ENCODE measurements at places on chromosomes 12 and 14.

- DNase-seq = no peak
Observed at GRCh38 chr12:44314007-44314500, 478.2 kb downstream of the TMEM117 start.

- DNase-seq = no peak
Observed at GRCh38 chr12:116153983-116154382, 123.5 kb downstream of the MED13L start.

DNA sequence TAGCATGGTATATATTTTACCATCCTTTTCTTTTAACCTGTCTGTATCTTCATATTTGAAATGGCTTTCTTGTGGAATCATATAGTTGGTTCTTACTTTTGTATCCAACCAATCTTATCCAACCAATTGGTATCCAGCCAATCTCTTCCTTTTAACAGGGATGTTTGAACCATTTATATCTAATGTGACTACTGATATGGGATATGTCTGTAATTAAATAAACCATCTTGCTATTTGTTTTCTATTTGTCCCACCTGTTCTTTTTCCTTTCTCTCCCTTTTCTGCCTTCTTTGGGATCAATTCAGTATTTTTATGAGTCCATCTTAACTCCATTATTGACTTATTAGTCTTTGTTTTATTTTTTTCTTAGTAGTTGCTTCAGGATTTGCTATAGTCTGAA, 30.8 kb upstream of the SNX6 start:
- DNase-seq = no peak

GRCh38 chr14:68622856-68623255, 170.0 kb downstream of the ZFP36L1 start:
- DNase-seq = no peak

GRCh38 chr14:49553106-49553505, 33.1 kb downstream of the RPS29 start:
- no peak for DNase-seq

DNA sequence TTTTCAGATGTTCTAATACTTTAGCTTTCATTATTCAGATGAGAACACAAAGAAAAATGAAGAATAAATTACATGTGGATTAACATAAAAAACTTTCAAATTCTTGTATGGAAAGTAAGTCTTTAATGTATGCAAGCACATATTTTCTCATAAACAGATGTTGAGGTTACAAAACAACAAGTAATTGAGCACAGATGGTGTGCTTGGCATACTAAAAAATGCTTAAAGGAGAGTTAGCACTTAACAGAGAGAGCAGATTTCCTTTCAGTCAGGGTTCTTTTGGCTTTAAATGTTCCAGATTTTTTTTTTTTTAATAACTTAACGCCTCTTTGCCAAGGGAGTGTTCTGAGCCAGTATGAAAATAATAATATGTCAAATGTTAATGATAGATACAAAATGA, 96.0 kb downstream of the RASSF9 start:
- no peak for DNase-seq

GRCh38 chr12:95963096-95963495, 20.0 kb downstream of the AMDHD1 start:
- DNase-seq = peak; percentile 73

DNA sequence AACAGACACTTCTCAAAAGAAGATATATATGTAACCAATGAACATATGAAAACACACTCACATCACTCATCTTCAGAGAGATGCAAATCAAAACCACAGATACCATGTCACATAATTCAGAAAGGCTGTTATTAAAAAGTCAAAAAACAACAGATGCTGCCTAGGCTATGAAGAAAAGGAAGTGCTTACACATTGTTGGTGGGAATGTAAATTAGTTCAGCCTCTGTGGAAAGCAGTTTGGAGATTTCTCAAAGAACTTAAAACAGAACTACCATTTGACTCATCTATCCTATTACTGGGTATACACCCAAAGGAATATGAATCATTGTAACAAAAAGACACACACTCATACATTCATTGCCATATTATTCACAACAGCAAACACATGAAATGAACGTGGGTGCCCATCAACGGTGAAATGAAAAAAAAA, 35.1 kb downstream of the EIF2S3B start:
- DNase-seq = peak; percentile 73

- no peak for DNase-seq
Observed at GRCh38 chr12:89211456-89211855, 140.8 kb downstream of the DUSP6 start.

- no peak for DNase-seq
Observed at GRCh38 chr14:74545386-74545785, 51.8 kb downstream of the ISCA2 start.

DNA sequence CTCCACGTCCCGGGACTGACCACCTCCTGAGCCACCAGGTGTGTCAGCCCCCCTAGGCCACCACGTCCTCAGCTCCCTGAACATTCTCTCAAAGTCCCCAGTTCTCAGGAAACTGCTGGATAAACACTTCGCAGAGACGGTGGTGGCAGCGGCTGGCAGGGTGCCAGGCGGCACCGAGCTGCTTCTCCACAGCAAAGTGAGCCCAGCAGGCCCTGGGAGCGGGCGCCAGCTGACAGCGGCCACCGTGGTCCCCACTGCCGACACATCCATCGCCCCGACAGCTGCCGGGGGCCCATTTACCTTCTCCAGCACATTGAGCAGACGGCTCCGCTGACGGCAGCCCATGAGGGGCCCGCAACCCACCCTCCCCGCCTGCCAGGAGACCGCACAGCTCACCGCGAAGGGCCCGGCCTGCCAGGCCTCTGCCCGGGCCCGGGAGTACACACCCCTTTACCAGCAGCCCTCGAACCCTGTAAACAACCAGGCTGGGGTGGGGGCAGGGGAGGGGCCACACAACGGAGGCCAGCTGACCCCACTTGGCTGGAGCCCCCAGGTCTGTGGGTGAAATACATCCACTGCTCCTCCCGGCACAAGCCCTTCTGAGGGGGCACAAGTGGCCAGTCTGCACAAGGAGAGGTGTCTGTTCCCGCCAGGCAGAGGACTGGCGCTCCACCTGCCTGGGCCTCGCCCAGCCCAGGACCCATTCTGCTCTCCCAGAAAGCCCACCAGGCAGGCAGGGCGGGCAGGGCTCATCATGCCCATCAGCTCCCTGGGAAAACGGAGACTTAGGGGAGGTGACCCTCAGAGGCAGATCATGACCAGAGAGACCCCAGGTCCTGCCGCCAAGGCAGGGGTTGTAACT, 10.5 kb downstream of the AKT1 start:
- DNase-seq = no peak

DNA sequence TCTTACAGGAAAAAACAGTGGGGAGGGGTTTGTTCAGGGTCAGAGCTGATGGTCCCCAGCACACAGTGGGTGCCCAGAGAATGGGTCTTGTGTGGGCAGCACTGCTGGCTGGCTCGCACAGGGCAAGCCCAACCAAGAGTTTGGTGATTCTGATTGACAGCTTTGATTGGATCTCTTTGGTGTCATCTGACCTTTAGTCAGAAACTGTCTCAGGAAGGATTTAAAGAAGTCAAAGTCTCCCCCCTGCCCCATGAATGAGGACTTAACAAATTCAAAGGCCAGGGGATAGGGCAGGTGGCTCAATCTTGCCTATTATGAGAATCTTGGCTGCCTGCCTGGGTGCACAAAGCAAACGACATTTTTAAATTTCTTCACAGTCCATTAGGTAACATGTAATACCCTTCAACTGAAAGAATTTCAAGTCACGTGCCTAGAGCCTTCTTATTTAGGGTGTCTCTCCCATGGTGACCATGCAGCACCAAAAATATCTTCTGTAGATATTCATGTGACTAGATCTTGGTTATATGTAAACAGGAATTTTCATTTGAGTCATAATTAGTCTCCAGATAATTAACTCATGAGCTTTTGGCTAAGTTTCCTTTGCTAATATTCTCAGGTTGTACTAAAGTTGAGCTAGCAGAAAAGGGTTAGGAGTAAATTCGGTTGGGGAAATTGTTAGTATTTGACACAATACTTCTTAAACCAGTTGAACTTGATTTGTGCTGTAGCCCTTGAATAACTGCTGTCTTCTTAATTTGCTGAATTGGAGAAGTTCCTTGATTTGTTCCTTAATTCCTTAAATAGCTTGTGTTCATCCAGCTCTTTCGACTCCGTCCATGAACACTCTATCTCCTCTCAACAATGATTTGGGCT, 54.5 kb upstream of the HECTD1 start:
- DNase-seq = peak; percentile 70

DNA sequence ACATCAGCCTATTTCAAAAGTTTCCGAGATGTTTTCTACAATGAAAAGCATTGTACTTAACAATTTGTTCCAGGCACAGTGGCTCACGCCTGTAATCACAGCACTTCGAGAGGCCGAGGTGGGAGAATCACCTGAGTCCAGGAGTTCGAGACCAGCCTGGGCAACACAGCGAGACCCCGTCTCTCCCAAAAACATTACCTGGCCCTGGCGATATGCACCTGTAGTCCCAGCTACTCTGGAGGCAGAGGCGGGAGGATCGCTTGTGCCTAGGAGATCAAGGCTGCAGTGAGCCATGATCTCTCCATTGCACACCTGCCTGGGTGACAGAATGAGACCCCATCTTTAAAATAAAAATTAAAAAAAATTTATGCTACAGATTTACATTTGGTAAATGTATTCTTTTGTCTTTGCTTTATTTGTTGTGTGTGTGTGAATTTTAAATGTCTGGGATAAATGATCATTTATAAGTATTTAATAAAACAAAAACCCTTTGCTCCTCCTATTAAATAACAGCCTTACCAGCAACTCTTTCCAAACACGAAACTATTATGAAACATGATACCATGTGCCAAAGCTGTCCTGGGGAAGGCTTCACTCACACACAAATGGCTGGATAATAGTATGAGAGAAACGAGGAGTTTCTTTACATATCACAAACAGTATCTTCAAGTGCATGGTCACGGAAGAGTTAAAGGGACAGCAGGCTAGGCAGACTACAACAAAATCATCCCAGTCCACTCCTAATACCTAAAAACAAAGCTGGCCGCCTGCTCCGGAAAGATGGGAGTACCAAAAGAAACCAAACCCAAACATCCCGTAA, 1.1 kb downstream of the ATXN3 start:
- DNase-seq = no peak

GRCh38 chr12:56521209-56521589, 421 bp upstream of the RBMS2 start:
- no peak for DNase-seq

- no peak for DNase-seq
Observed at GRCh38 chr12:67096533-67097318, 172.4 kb upstream of the CAND1 start.

DNA sequence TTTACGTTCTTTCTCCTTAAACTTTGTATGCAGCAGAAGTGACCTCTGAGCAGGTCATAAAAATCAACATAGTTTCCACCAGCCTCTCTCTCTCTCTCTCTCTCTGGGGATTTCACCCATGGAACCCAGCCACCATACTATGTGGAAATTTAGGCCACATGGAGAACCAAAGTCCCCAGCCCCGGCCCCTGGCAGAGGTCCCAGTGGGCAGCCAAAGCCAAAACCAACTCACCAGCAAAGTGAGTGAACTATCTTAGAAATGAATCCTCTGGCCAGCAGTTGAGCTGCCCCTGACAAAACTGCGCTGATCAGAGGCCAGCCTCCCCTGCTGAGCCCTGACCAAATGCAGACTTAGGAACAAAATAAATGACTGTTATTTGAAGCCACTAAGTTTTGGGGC, 9.2 kb downstream of the DUSP6 start:
- peak; percentile 9 for DNase-seq

DNA sequence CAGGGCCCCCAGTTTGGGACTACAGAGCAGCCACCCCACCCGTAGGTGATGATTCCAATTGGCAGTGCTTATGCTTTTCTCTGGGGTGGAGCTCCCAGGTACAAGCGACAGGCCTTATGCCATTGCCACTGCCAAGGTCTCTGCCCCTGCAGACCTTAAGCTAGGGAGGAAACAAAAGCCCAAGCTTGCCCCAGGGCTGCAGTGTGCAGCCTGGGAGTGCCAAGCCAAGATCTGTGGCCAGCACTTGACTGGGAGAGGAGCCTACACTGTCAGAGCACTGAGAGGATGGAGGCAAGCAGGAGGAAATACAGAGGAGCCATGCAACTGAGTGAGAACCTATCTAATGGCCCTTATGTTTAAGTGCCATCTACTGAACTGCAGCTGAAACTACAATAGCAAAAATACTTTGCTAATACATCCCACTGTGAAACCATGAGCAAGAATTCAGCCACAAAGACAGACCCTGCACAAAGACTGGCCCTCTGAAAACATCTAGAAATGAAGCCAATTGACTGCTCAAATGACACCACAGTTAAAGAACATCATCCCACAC, 17.7 kb upstream of the ASCL1 start:
- no peak for DNase-seq

GRCh38 chr12:30746190-30746589, 8.6 kb downstream of the CAPRIN2 start:
- DNase-seq = no peak

DNA sequence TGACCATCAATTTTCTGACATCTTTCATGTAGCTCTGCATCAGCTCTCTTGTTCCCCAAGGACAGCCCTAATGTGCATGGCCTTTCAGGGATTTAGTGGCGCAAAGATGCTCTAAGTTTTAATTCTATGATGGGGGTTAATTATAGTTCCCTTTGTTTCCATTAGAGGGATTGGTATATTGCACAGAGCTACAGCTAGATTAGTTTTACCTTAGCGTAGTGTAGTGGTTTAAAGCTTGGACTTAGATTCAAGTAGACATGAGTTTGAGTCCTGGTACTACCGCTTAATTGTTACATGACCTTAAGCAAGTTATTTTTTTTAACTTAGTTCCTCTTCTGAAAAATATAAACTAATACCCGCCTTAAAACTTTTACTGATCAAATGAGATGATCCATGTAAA, 247.8 kb upstream of the KRR1 start:
- DNase-seq = no peak

DNA sequence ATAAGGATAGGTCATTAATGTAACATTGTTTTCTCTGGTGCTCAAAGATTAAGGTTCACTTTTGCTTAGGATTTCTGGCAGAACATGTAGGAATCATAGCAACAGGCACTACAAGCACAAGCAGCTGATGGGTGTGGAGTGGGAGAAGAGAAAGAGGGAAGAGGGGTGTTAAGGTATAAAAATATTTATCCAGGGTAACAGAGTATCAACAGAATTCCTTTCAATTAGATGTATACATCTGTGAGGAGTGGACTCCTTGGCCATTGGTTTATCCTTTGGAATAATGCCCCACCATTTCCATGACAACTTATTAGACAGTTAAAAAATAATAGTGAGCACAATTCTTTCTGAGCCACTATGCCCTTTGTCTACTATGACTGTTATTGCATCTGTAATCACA, 388.3 kb upstream of the DDHD1 start:
- DNase-seq = no peak

DNA sequence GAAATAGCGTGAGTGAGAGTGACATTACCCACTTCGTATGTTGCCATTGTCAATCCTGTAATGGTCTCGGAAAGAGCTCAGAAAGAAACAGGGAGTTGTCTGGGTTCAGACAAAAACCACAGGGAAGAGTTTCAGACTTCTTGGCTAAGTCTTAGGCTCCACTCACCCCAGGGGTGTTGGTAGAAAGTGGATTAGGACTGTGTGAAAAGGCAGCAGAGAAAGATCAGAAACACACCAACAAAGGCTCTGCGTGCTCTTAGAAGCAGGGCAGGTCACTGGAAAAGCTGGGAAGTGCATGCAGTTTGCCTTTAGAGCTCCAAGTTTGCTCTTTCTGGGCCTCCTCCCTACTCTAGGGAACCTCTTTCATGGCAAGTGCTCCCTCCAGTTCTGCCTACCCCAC, 106.1 kb upstream of the PLXNC1 start:
- no peak for DNase-seq

- peak; percentile 96 for DNase-seq
Observed at GRCh38 chr12:75480469-75480949, at the start of gene GLIPR1. Gene GLIPR1, plus strand, starts transcription at chr12:75480755. Its CDS starts 126 bp downstream, at chr12:75480881.
